ENCODE measurements at places on chromosomes 13 and 19. TPM values are rescaled to one million over a fixed set of nuclear protein-coding genes. Genes with fewer than 3 reads are reported as not detected.

CCNA1 gene
- total RNA-seq = 0.32 TPM

DNA sequence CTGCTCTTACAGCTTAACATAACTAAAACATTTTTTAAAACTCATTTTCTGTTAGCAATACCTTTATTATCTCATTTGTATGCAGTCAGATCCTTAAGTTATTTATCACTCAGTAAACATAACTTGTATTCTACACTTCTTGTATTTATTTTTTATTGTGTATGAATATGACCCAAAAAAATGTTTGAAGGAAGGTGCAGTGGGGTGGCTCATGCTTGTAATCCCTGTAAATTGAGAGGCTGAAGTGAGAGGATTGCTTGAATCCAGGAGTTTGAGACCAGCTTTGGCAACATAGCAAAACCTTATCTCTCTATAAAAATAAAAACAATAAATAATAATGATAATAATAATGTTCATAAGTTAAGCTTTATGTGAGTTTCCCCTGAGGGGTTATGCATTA, 1004.8 kb downstream of the SLITRK5 start:
- H3K36me3 ChIP-seq = no peaks in the 10 kb centered on the region
- no peaks in the 10 kb centered on the region for H3K27me3 ChIP-seq
- H3K4me3 ChIP-seq = no peak overlapping the region
- no peak overlapping the region for H3K27ac ChIP-seq
- DNase-seq = no peak

- H3K27ac ChIP-seq = no peak overlapping the region
- H3K27me3 ChIP-seq = no peaks in the 10 kb centered on the region
- no peaks in the 10 kb centered on the region for H3K36me3 ChIP-seq
- H3K4me1 ChIP-seq = no peaks in the 10 kb centered on the region
These were observed 314.8 kb upstream of the MAB21L1 start for GRCh38 chr13:35791184-35791851.

ASF1B gene
- total RNA-seq = 1.2 TPM

MISP3 gene
- total RNA-seq = 5.0 TPM

NKPD1 gene
- total RNA-seq = 0.16 TPM

GRCh38 chr19:56838024-56838908, 2.3 kb downstream of the PEG3 start:
- H3K27ac ChIP-seq = peak overlapping the region; percentile 93
- peak overlapping the region; percentile 64 for H3K4me3 ChIP-seq
- no peaks in the 10 kb centered on the region for H3K36me3 ChIP-seq
- DNase-seq = peak; percentile 67
- no peaks in the 10 kb centered on the region for H3K27me3 ChIP-seq
- no peaks in the 10 kb centered on the region for H3K4me1 ChIP-seq

DNA sequence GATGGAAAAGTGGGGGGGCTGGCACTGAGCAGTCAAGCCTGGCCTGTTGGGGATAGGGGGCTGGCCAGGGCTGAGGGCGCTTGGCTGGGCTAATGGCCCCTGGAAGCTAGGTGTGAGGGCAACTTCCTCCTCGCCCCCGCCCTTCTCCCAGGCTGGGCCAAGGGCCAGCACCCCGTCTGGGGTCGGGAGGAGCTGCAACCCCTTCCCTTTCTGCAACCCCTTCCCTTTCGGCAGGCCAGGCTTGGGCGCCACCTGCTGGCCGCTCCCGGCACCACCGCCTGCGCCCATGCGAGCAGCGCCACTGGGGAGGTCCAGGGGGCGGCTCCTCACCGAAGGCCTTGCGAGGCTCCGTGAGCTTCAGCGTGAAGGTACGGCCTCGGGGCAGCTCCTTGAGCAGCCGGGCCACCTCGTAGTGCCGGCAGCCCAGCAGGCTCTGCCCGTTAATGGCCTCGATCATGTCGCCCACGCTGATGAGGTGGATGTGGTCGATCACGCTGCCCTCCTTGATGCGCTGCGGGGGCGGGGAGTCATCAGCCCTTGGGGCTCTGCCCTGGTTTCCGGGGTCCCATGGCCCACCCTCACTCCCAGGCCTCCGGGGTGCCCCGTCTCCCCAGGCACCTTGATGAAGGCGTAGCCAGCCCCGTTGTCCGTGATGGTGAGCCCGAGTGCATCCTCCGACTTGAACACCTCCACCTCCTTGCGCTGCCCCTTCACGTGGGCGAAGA, 5.0 kb upstream of the PTGER1 start:
- DNase-seq = no peak
- no peak overlapping the region for H3K4me3 ChIP-seq
- H3K27me3 ChIP-seq = no peaks in the 10 kb centered on the region
- peaks cover 5% of the 10 kb centered on the region for H3K36me3 ChIP-seq
- no peaks in the 10 kb centered on the region for H3K4me1 ChIP-seq
- H3K27ac ChIP-seq = no peak overlapping the region

CEACAM1 gene
- total RNA-seq = 12.3 TPM

- H3K27ac ChIP-seq = no peak overlapping the region
- H3K4me3 ChIP-seq = no peak overlapping the region
- H3K36me3 ChIP-seq = no peaks in the 10 kb centered on the region
- no peaks in the 10 kb centered on the region for H3K4me1 ChIP-seq
- no peak for DNase-seq
These were observed 25.7 kb downstream of the CRYL1 start for GRCh38 chr13:20499986-20500385.

CXCL17 gene
- not detected for total RNA-seq

- H3K4me3 ChIP-seq = no peak overlapping the region
- H3K27ac ChIP-seq = no peak overlapping the region
- no peaks in the 10 kb centered on the region for H3K4me1 ChIP-seq
- H3K36me3 ChIP-seq = no peaks in the 10 kb centered on the region
These were observed 108.1 kb upstream of the UBL3 start for GRCh38 chr13:29958476-29958875.

ICAM5 gene
- total RNA-seq = 1.3 TPM

DNA sequence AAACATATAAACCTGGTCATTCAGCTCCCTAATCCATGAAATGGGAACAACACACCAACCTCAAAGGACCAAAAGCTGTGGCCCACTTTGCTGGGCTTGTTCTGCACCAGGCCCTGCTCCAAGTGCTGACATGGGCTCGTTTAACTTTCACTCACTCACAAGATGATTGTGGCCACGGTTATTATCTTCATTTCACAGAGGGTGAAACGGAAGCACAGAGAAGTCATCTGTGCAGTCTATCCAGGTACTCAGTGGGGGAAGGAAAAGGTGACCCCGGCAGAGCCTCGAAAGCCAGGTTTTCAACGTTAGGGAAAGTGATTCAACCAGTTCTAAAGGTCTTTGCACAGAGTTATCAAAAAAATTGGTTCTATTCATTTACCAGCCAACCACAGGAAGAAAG, 68.0 kb downstream of the CRYL1 start:
- no peaks in the 10 kb centered on the region for H3K4me1 ChIP-seq
- H3K27ac ChIP-seq = no peak overlapping the region
- no peak for DNase-seq
- no peaks in the 10 kb centered on the region for H3K27me3 ChIP-seq
- H3K36me3 ChIP-seq = no peaks in the 10 kb centered on the region

- no peaks in the 10 kb centered on the region for H3K36me3 ChIP-seq
- no peak for DNase-seq
- no peaks in the 10 kb centered on the region for H3K4me1 ChIP-seq
- H3K4me3 ChIP-seq = no peak overlapping the region
- no peak overlapping the region for H3K27ac ChIP-seq
These were observed 113.3 kb upstream of the TMTC4 start for GRCh38 chr13:100787899-100788298.

DNA sequence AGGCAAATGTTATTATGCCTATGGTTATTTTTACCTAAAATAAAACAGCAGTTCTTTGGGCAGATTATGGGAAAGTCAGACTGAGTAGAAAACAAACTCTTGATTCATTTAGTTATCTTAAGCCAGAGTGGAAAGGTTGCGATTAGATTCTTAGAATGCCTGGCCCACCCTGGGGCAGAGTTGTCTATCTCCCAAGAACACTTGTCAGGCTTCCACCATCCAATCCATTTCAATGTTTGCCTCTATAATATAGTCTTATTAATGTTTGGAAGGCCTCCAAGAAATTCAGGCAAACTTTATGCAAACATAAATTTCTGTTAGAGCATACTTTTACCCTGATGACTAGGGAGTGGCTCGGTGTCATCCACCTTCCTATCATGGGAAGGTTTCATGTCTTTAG, 207.0 kb downstream of the SLITRK6 start:
- no peak for DNase-seq
- no peaks in the 10 kb centered on the region for H3K36me3 ChIP-seq
- no peak overlapping the region for H3K4me3 ChIP-seq
- H3K27me3 ChIP-seq = no peaks in the 10 kb centered on the region
- no peak overlapping the region for H3K27ac ChIP-seq

DNA sequence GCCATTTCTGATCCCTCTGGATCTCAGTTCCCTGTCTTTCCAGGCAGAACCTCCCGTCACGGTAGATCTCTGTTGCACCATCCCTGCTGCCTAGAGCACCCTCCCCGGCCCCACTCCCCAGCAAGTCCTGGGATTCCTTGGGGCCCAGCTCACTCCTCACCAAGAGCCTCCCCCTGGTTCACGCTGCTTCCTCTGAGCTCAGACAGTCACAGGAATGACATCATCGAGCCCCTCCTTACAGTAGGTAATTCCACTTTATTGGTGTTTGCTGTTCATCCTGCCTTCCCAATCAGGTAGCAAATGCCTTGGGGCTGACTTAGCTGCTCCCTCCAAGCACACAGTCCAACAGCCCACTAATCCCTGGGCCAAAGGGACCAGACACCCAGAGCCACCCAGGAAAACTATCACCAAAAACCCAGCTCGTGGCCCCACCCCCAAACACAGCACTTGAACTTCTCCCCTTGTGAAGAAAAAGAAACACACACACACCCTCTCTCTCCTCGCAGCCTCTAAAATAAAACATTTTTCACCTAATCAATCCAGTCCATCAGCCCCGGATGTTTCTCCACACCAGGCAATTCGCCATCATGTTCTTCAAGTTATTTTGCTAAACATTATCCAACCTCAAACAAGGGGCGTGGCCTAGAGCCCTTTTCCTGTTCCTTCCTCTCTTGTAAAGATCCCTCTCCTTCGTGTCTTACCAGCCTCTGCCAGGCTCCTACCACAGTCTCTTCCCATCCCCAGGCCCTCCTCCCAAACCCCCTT, 2.5 kb downstream of the NAPA start:
- DNase-seq = peak; percentile 78
- H3K36me3 ChIP-seq = no peaks in the 10 kb centered on the region
- H3K27me3 ChIP-seq = no peaks in the 10 kb centered on the region
- peaks cover 57% of the 10 kb centered on the region for H3K4me1 ChIP-seq

GRCh38 chr19:11745869-11746268, 7.1 kb upstream of the ZNF823 start:
- no peak overlapping the region for H3K4me3 ChIP-seq
- H3K36me3 ChIP-seq = no peaks in the 10 kb centered on the region
- H3K27ac ChIP-seq = no peak overlapping the region
- H3K4me1 ChIP-seq = no peaks in the 10 kb centered on the region
- no peak for DNase-seq

CTXN1 gene
- 0.32 TPM for total RNA-seq

- H3K4me3 ChIP-seq = no peak overlapping the region
- H3K36me3 ChIP-seq = no peaks in the 10 kb centered on the region
- DNase-seq = no peak
- no peaks in the 10 kb centered on the region for H3K27me3 ChIP-seq
- no peaks in the 10 kb centered on the region for H3K4me1 ChIP-seq
These were observed 1246.2 kb downstream of the SLITRK1 start for GRCh38 chr13:82636119-82636518.

DNA sequence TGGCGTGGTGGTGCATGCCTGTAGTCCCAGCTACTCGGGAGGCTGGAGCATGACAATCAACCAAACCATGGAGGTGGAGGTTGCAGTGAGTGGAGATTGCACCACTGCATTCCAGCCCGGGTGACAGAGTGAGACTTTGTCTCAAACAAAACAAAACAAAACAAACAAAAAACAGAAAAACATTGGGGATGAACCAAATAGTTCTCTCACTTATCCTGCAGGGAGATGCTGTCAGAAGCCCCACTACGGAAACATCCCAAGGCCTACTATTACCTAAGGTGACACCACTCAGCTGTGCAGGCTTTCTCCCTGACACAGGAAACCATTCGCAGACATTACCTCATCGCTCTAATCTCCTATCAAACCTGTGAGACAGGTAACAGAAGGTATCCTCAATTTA, 113.5 kb downstream of the FOXO1 start:
- H3K27me3 ChIP-seq = no peaks in the 10 kb centered on the region
- H3K4me1 ChIP-seq = no peaks in the 10 kb centered on the region
- no peak overlapping the region for H3K4me3 ChIP-seq

DNA sequence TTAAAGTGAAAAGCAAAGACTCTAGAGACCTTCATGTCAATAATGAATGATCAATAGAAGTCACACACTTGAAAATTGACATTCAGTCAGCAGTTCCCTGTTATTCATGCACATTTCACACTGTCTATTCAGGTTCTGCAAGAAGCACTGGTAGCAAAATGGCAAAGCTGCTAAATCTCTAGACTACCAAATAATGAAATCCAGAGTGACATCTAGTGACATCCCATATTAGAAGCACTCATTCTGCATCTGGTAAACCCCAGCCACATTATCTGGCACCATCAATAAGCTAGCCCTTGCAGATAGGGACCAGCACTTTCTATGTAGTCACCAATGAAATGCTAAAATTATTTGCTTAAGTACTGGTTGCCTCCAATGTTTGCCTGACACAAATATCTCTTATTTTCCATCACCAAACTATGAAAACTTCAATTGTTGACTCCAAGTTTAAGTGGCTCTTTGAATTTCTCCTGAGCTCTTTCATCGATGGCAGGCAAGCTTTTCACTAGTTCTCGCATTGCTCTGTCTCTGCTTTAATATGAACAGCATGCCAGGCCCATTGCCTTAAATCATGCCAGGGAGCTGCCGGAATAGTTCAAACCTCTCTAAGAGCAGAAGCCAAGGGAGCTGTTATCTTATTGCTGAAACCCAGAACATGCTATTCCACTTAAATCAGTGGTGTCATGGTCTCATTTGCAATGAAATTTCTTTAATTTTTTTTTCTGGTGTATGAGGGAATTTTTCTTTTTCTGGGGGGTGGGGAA, 409.9 kb downstream of the MZT1 start:
- H3K36me3 ChIP-seq = no peaks in the 10 kb centered on the region
- H3K27me3 ChIP-seq = no peaks in the 10 kb centered on the region
- H3K4me3 ChIP-seq = no peak overlapping the region
- no peaks in the 10 kb centered on the region for H3K4me1 ChIP-seq
- no peak overlapping the region for H3K27ac ChIP-seq

DNA sequence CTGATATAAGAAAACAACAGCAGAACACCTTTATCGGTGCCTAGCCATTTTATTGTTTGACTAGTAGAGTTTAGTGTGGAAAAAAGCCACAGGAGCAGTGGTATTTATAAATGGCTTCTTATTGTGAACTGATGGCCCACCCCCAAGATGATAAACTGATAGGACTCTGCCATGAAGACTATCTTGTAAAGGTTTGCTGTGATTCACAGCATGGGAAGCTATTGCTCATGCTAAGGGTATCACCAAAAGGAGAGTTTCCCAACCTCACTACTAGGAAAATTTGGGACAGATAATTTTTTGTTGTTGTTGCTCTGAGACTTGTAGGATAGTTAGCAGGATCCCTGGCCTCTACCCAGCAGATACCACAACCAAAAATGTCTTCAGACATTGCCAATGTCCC, 12.0 kb upstream of the SLC7A1 start:
- H3K36me3 ChIP-seq = no peaks in the 10 kb centered on the region
- H3K4me3 ChIP-seq = no peak overlapping the region
- H3K27ac ChIP-seq = no peak overlapping the region
- H3K27me3 ChIP-seq = no peaks in the 10 kb centered on the region
- no peak for DNase-seq
